GM04504 (cell line): ENCODE measurements at places on chromosomes 4 and X.

DNA sequence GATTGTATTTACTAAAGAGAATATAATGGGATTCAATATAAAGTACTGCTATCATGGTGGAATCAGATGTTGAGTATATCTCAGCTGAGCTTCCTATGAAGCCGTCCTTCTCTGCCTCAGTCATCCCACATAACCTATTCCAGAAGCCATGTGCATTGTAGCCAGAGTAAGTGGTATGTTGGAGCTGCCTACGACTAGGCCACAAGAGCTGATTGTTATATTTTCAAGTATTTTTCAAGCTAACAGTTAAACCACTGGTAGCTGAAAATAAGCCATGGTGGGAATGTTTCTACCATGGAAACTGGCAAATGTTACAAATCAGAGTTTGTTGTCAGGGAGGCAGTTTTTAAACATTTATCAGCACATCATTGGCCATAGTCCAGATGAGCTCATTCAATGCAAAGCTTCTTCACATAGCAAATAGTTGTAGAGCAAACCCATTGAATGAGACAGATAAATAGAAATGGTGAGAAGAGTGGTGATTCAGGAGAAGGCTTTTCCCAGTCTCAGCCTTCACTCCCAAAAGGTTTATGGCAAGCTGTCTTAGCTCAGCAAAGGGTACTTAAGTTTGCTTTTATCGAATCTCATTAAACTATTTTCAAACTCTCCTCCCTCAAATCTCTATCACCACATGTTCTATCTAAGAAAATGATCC is 436.4 kb downstream of the PCDH19 start:
- no peak for DNase-seq

GRCh38 chr4:127965803-127966175 is 583 bp downstream of the ABHD18 start:
- DNase-seq, result no peak

DNA sequence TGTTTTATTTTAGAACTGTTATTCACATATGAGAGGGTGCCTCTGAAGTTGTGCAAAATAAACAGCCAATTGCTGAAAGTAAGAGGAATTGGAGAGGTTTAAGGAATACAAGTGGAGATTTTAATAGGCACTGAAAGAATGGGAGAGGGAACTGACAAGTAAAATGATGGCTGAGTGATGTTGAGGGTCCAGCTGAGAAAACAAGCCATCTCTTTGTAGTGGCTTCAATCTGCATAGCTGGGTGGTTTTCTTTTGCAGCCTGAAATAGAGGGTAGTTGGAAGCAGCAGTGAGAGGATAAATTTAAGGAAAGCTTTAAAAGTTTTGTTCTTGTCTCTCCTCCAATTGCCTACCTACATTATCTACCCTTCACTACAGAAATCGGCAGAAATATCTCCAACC is 106.7 kb upstream of the DGKK start:
- no peak for DNase-seq

- no peak for DNase-seq
These were observed 281.7 kb downstream of the ZNF674 start for GRCh38 chrX:46263494-46263893.

- DNase-seq, result no peak
These were observed 41.5 kb upstream of the PGRMC1 start for GRCh38 chrX:119194621-119195020.

DNA sequence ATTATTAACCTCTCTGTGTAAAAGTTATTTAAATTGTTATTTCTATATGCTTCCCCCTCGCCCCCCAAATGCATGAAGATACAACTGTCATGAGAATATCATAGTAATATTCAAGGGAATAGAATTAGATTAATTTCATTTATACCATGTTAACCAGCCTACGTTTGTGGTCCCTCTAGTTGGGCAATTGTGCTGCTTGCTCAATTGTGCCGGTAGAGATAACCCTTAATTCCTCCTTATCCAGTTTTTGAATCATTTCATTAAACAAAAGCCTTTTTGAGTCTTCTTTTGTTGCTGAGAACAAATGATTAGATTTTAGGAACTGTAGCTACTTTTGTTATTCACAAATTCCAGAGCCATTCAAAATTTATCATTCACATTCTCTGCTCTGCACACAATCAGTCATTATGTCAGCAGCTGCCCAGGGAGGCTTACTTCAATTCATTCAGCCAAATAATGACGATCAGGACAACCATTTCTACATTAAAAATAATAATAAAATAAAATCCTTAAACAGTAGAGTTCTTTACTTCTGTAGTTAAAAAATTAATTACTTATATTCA is 98.1 kb downstream of the ADGRL3 start:
- no peak for DNase-seq

- no peak for DNase-seq
These were observed 27.4 kb downstream of the CENPU start for GRCh38 chr4:184706453-184706852.

DNA sequence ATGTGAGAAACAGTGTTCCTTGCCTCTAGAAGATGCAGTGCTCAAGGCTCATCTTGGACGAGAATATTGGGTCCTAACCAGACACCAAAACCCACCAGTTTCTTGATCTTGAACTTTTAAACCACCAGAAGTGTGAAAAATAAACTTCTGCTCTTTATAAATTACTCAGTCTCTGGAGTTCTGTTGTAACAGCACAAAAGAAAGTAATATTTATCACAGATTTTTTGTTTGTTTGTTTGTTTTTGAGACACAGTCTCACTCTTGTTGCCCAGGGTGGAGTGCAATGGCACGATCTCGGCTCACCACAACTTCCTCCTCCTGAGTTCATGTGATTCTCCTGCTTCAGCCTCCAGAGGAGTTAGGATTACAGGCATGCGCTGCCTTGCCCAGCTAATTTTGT is 371.1 kb upstream of the NDST4 start:
- DNase-seq, result no peak

- no peak for DNase-seq
These were observed 101.8 kb downstream of the ARAP2 start for GRCh38 chr4:36142504-36142903.

GRCh38 chr4:16790508-16790907 is 107.9 kb downstream of the LDB2 start:
- DNase-seq, result no peak

DNA sequence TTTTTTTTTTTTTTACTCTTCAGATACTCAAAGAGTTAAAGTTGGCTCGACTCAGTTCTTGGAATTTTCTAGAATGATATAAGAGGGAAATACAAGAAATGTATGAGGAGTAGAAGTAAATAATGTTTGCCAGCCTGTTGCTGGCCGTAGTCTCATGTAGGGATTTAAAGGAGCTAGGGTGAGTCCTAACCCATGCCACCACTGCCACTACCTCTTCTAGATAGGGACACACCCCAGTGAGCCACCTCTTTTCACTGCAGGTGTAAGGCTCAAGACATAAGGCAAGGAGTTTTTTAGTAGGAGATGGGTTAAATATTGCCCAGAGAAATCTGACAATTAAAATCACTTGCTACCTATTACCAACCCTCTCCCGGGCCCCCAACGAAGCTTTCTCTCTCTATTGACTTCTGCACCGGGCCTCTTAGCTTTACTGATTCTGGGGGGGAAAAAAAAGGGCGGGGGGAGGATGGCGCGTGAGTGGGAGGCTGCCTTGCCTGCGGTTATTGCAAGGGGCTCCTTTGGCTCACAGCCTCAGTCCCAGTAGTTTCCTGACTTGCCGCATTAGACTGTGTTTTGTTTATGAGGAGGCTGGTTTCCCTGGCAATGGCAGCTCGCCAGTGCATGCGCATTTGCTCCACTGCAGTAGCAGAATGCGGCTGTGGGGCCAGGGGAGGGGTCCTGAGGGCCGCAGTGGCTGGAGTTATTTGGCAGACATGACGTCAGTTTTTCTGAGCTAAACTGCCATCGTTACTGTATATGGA is 3.0 kb downstream of the LINC00632 start:
- no peak for DNase-seq

- no peak for DNase-seq
These were observed 207.0 kb downstream of the BCOR start for GRCh38 chrX:39890807-39891206.

- DNase-seq, result no peak
These were observed 25.1 kb downstream of the IGSF1 start for GRCh38 chrX:131264053-131264452.
